Right ventricle myocardium superior (tissue), 1 donor: ENCODE measurements at places on chromosomes 7 and 10. TPM values are rescaled to one million over a fixed set of nuclear protein-coding genes. Genes with fewer than 3 reads are reported as not detected.
A peak's percentile ranks its signal among the peaks of the same experiment; 100 is the strongest.

DNA sequence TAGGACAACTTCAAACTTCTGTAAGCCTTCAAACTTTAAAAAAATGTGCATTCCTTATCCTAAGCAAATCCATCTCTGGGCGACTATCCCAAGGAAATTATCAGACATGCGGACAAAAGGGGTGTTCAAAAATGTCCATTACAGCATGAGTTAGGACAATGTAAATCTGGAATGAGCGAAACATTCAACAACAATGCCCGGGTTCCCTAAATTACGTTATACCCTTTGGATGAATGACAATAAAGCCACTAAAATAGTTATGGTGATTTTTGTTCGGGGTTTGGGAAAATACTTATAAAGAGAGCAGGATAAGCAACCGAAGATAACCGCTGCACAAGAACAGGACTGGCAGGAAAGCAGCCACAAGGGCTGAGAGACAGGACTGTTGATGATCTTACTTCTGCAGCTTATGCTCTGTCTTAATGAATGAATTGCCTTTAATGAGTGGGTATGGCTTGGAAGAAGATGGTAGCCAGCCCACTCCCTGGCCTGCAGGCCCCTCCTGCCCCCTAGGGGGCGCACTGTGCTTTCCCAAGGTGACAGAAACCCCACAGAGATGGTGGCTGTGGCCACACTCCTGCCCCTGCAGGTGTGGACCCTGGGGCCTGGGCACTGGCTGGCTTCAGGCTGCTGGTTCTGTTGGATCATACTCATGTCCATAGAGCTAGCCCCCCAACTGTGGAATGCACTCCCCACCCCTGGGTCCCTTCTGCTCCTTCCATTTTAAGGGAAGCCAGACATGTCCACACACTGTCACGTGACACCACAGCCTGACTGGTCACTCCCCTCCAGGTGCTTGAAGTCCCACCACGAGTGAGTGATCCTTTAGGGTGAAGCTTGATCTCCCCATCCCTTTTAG is 45.0 kb downstream of the ZCCHC24 start:
- DNase-seq: no peak

DNA sequence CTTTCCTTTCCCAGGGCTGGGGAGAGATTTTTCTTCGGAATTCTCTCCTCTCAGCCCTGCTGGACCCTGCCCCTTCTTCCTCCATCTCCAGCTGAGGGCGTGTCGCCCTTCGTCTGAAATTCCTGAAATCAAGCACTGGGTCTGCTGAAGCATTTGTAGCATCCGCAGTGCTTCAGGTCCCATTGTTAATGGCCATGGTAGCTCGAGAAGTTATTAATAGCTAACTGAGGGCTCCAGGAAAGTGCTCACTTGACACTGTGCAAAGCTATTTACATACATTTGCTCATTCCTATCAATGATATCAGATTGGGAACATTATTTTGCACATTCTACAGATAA is 515 bp downstream of the FAM149B1 start:
- no peak for DNase-seq

DNA sequence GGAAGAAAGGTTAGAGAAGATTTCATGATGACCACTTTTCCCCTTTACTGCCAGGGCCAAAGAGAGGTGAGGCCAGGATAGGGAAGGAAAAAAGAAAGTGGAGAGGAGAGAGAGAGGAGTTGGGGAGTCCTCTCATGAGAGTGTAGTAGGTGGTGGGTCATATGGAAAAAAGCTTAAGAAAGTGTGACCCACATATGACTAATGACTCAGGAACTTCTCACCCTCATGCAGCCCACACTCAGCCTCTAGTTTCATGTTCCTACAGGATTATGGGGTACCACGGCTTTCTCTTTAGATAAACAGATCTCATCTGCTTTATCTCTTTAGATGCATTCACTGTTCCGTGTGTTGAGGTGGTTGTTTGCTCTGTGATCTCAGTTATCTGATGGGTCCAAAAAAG is 462.5 kb upstream of the IGFBP3 start:
- no peak for DNase-seq

- DNase-seq: no peak
Observed at GRCh38 chr10:86943316-86944030, 13.9 kb downstream of the MMRN2 start.

- DNase-seq: no peak
Observed at GRCh38 chr10:130421909-130422308, 285.7 kb downstream of the GLRX3 start.

GRCh38 chr10:72690071-72690755 is 1.7 kb upstream of the MCU start:
- no peak for DNase-seq

- no peak for DNase-seq
Observed at GRCh38 chr10:79980711-79981110, 31.8 kb upstream of the SFTPD start.

- DNase-seq: no peak
Observed at GRCh38 chr10:119316729-119317097, 109.3 kb downstream of the GRK5 start.

DNA sequence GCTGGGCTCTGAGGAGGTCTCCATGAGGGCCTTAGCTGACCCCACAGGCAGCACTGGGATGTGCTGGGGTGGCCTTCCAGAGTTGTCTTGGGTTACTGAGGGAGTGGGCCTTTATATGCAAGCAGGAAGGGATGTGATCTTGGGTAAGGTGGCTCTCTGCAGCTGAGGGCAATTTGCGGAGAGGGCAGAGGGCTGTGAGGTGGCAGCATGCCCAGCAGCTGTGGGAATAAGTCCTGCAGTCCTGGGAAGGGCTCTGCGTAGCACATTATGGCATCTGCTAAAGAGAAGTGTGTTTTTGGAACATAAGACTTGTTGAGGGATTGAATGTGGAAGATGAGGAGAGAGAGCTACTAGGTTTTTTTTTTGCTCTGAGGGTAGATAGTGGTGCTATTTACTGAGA is 99.6 kb upstream of the KMT2E start:
- no peak for DNase-seq

- no peak for DNase-seq
Observed at GRCh38 chr7:16747102-16747501, 6.5 kb upstream of the TSPAN13 start.

DNA sequence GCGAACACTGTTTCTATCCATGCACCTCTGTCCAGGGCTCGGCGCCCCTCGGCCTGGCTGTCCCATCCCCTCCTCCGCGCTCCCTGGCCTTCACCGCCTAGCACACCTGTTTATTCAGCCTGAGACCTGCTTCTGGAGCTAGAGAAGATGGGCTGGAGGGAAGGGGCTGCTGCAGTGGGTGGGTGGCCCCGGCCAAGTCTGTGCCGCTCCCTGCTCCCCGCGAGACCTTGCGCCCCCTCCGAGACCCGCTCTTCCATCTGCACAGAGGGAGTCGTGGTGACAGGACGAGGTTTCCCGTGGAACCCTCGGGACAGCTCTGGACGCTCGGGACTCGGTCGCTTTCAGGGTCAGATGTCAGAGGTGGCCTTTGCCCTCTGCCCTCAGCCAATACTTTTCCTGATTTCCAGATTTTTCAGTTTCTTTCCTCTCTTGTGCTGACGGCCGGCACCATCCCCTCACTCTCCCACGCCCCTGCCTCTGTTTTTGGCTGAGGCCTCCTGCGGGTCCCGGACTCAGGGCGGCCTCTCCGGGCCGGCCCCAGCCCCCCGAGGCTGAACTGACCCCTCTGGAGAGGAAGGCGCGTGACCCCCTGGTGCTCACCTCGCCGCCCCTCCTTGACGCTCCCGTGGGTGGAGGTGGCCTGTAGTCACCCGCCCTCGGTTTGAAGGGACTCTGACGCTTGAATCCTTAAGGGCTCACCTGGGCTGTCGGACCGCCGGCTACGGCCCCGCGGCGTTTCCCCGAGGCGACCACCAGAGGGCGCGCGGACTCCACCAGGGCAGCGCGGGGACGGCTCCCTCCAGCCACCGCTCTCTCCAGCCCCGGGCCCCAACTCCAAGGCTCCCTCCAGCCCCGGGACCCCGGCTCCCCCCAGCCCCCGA is 15.6 kb downstream of the SHH start:
- DNase-seq: peak; percentile 77

DNA sequence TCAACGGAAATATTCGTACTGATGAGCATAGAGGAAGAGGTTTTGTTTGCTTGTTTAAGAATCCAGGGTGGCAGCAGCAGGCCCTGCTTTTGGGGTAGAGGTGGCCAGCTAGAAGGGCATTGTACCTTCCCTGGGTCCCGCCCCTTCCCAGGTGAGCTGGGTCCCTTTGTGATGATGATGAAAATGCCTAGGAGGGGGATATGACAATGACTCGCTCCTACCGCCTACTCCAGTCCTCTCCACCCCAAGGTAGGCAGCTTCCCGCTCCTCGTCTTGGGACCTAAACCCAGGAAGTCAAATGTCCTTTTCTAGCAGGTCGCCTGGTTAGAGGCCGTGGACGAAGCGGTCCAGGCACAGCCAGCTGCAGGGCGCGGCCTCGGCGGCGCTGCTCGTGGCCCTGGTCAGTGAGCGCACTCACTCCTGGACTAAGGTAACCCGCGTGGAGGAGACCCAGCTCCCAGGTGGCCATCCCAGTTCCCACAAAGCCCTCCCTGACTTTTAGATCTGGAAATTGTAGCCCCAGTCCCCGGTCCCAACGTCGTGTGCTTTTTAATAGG is 141.4 kb downstream of the LSMEM1 start:
- no peak for DNase-seq

- no peak for DNase-seq
Observed at GRCh38 chr10:116170815-116171250, 102.2 kb downstream of the GFRA1 start.

DNA sequence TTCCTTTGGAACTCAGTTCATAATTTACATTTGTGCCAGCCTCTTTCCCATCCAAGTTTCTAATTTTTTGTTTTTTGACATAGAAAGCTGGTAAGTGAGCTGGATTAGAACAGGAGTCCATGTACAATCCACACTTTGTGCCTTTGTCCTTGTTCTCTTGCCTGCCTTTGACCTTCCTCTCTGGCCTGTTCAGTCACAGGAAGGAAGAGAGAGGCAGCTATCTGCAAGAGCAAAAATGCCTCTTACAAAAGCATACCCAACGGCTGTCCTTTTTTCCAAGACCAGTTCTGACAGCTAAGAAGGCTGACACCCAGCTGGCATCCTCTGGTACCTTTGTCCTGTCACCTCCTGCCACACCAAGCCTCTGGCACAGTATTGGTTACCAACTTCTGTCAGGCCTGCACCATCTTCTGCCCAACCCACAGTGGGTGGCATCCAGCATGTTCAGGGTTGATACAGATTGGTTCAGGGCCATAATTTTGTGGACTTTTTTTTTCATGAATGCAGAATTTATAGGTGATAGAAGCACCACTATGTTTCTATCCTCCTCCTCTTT is 133.7 kb upstream of the KLF14 start:
- no peak for DNase-seq

- no peak for DNase-seq
Observed at GRCh38 chr7:16708980-16709379, 44.6 kb upstream of the TSPAN13 start.

GRCh38 chr10:131818510-131819234 is 82.1 kb upstream of the PPP2R2D start:
- DNase-seq: peak; percentile 14

- DNase-seq: no peak
Observed at GRCh38 chr10:18226336-18226735, 86.1 kb downstream of the CACNB2 start.

GRCh38 chr7:70681469-70682350 is 450.2 kb upstream of the GALNT17 start:
- no peak for DNase-seq

- no peak for DNase-seq
Observed at GRCh38 chr7:98653601-98654310, 36.7 kb downstream of the NPTX2 start.

DNA sequence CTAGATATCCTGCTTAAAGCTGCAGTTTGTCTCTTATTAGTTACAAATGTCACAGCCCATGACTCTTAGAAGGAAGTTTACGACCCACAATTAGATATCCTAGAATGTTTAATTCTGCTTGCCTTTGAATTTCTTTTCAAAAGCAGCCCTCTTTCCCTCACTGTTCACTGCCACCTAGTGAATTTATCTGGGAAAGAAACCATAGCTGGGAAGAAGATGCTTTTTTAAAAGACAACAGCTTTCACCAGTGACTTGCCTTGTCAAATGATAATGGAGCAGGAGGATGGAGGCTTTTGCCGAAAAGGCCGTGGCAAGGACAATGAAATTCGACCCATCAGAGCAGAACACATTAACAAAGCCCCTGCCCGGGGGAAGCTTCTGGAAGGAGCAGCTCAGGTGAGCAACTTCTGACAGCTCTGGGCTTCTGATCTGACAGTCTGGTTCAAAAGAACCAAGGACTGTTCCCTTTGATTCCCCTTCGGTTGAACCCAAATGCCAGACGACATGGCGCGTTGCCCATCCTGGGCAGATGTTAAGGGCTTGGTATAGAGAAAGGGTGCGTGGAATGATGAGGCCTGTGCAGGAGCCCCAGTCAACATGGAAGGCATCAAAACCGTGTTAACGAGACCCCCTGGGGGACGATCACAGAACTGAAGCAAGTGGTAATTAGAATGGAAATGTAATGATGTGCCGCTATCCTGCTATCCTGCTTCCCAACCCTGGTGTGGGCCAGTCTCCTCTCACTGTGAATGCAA is 236.8 kb downstream of the FRMD4A start:
- no peak for DNase-seq

DNA sequence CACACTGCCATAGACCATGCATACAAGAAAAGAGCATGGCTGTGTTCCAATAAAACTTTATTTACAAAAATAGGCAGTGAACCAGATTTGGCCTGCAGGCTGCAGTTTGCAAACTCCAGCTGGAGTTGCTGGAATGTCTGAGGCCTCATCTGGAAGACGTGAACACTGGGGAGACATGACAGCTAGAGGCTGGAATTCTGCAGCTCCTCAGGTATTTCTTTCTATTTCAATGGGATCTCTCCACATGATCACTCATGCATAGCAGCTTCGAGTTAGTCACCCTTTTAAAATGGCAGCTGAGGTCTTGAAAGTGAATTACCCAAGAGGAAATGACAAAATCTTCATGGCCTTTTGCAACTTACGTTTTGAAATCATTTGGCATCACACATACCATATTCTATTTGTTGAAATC is 52.6 kb upstream of the BET1 start:
- no peak for DNase-seq

DNA sequence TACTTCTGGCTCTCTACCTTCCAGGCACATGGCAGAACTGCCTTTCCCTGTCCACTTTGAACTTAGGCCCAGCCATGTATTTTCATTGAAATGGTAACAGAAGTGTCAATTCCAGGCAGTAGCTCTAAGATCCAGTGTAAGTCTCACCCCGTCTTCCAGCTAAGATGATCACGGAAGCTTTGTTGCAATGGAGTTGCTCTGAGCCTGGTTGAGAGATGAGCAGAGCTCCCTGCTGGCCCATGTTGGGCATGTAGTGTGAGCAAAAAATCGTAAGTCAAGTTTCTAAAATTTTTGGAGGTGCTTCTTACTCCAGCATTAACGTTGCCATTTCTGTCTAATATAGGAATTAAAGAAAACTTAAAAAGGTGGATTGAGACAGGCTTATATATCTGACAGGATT is 274.4 kb downstream of the IPMK start:
- no peak for DNase-seq

- no peak for DNase-seq
Observed at GRCh38 chr10:4137299-4137698, 352.3 kb upstream of the KLF6 start.

GRCh38 chr7:140901941-140902302 is 22.8 kb downstream of the BRAF start:
- no peak for DNase-seq

- DNase-seq: no peak
Observed at GRCh38 chr10:72087969-72088888, at the start of gene SPOCK2. Gene SPOCK2 (minus strand): TSS chr10:72088551. CDS start chr10:72088328, 223 bp downstream.

CDNF gene
- total RNA-seq: 2.3 TPM

NXPH1 gene
- total RNA-seq: not detected

PARD3 gene
- total RNA-seq: 33.5 TPM

UCN3 gene
- total RNA-seq: not detected

AS3MT gene
- 16.1 TPM for total RNA-seq

CCDC136 gene
- 5.2 TPM for total RNA-seq

GTF2IRD1 gene
- 21.7 TPM for total RNA-seq

POR gene
- 54.7 TPM for total RNA-seq

MNX1 gene
- total RNA-seq: not detected

C7orf57 gene
- not detected for total RNA-seq
